Lung microvascular endothelial cell (primary cell): ENCODE measurements at places on chromosomes 5 and 9. TPM values are rescaled to one million over a fixed set of nuclear protein-coding genes. Genes with fewer than 3 reads are reported as not detected.

DNA sequence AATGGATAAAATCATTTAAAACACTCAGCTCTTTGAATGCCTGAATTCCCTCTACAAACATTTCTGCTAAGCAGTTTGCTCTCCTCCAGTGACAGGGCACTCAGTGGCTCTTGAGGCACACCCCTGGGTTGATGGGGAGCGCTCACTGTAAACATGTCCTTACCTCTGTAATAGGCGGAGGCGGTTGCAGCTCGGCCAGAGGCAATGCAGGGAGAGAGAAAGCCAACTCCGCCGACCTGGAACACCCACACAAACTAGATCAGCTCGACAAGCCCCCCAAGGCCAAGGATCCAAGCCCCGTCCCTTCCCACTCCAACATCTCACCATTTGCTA lies 329 bp downstream of the CDC23 start:
- DNase-seq: peak; percentile 28

- no peak for DNase-seq
Measured at GRCh38 chr5:111242606-111243005, 18.4 kb downstream of the CAMK4 start.

DNA sequence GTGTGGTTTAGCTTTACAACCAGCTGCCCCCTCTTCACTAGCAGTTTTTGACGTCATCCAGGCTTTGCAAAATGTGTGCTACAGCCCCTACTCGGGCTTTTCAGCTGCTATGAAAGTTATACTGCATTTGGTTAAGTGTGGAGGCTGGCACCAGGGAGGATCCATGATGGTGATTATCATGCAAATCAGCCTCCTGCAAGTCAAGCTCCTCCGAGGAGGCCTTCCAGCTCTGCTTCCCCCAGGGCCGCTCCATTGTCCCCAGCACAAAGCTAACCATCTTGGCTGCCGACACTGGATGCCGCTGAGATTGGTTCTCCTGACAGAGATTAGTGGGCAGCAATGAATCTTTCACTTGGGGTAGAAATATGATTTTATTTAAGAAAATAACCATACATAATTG lies 159.6 kb downstream of the NR2F1-AS1 start:
- DNase-seq: no peak

- peak; percentile 69 for DNase-seq
Measured at GRCh38 chr5:133610489-133611356, 1.6 kb downstream of the FSTL4 start.

DNA sequence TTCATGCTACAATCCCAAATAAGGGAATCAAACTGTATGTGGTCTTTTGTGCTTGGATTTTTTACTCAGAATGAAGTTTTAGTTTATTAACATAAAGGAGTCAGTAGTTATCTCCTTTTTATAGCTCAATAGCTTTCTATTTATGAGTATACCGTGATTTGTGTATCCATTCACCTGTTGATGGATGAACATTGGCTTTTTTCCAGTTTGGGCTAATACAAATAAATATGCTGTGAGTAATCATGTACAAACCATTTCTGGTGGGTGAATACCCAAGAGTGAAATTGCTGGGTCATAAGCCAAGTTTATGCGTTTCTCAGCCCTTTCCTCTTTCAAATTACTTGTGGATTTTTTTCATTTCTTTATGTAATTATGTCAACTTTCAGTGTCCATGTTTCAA lies 395.3 kb downstream of the OSTF1 start:
- no peak for DNase-seq

- no peak for DNase-seq
Measured at GRCh38 chr9:14306672-14307660, 7.0 kb downstream of the NFIB start.

DNA sequence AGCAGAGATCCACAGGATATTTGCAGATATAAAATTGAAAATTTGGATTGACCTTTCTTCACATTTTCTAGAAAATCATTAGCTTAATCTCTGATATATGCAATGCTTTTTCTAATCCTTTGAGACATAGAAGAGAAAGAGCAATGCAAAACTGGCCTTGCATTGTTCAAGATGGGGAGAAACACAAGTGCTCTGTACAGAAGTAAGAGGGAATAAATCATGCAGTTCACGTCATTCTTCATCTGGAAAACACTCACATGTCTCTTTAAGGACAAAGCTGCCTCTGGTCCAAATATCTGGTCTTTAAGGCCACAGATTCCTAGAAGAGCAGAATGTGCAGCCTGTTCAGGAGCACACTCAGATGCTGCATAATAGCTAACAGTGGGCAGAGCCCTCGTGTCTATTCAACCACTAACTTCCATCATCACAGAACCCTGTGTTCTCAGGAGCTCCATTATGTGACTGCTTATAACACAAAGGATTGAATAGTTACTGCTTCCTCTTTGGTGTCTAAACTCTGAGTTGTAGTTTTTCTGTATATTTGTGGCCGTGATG lies 277.5 kb downstream of the PLK2 start:
- DNase-seq: no peak

- DNase-seq: no peak
Measured at GRCh38 chr5:11607944-11608483, 296.2 kb downstream of the CTNND2 start.

DNA sequence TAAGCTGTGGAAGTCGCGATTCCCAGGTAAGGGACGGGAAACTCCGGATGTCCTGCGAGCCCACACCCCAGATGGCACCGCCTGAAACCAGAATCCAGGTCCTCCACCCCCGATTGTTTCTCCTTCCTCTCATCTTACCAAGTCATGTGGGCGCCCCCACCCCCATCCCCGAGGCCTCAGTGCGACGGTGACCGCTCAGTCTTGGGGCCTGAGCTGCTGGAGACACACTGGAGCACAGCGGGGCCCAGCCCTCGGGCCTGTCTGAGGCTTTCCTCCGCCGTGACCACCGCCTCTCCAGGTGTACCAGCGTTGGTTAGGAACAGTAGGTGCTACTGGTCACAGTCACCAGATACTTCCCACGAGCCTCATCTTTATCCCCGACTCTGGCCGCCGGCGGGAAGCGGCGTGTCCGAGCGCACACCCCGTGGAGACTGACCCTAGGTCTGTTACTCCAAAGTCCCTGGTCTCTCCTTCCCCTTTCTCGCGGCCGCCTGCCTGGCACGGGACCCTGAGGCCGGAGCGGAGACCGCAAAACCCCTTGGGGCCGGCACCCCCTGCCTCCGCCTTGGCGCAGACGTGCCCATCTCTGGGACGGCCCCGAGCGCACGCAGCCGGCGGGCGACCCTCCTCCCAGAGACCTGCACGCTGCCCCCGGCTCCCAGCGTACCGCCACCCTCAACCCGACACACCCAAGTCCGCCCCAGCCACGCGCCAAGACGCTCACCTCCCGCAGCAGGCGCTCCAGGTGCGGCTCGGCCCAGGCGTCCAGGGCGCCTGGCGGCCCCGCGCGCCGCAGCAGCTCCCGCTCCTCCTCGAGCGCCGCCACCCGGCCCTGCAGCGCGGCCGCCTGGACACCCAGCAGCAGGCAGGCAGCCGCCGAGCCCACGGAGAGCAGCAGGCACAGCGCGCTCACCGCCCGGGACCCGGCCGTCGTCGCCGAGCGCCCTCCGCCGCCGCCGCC lies 733 bp downstream of the COL23A1 start:
- DNase-seq: peak; percentile 48

DNA sequence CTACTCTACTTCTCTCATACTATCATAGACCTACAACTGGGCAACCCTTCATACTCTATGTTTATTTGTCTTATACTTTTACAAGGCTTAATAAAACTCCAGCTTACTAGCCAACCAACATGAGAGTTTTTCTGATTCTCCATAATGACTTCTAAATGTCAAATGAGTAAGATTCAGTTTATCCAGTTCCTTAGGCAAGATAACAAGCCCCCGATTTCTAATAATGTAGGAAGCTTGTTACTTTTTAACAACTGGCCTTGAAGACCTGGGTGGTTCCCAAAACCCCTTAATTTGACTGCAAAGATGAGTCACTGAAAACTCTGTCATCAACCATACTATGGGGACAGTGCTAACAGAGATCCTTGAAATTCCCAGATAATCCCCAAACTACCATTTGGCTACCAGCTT lies 294.6 kb upstream of the ACTBL2 start:
- DNase-seq: no peak

DNA sequence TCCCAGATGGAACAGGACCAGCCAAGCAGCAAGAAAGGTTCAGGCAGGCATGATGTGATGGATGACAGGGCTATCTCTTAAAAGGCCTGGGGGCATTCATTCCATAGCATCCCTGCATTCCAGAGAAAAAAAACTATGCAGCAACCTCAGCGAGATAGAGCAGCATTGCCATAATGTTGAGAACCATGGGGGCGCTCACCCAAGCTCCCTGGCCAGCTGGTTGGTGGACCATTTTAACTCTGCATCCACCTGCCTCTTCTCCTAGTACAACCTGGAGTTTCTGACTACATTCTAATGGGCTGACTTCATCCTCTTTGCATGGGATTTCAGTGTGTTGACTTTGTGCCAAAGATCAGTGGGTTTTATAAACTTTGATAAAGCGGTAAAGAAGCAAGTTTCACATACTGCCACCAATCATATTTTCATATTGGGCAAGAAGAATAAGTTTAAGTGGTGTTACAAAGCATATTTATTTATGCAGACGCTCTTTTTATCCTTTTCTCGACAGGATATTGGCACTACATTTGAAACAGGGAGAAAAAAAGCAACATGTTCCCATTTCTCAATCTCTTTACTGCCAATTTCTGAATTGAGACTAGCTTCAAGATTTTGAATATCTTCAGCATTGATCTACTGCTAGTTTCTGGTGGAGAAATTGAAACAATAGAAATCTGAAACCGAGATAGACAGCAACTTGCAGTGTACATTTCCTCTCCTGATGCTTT lies 378.3 kb upstream of the WWC1 start:
- no peak for DNase-seq

DNA sequence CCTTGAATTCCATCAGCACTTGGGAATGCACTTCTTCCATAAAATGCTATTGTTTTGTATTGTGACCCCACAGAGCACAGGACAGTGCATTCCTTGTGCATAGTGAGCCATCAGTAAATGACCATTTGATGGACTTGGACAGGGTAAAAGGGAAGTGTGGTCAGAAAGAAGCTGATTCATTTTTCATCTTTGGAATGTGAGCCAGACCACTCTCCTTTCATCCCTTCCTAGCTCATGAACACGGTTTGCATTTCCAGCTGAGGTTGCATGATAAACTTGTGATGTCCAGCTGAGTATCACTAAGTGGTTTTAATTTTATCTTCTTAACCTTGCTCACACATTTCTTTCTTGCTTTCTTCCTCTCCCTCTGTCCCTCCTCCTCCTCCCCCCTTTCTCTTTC lies 101.3 kb downstream of the NUDT12 start:
- DNase-seq: no peak

DNA sequence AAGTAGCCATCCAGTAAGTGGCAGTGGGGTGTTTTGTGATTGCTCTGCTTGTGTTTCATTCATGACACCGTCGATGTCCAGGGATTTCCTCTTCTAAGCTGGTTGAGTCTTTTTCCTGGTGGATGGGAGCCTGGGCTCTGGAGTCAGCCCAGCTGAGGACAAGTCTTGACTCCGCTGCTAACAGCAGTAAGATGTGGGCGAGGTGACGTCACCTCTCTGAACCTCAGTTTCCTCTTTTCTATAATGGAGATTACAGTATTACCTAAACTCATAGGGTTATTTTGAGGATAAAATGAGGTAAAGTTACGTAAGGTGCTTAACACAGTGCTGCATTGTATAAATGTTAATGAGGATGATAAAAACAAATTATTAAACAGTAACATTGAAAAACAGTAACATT lies 21.3 kb downstream of the FGF1 start:
- DNase-seq: no peak

Gene CKMT2
- total RNA-seq: 0.20 and 0.22 TPM in 2 replicates

Gene SMIM33
- total RNA-seq: under 0.01 TPM in 1 of 2 replicates, not detected in the other

Gene CSF1R
- total RNA-seq: not detected in 2 replicates

Gene IFNA21
- not detected in 2 replicates for total RNA-seq

Gene SNCAIP
- total RNA-seq: 10.7 and 160 TPM in 2 replicates
